ENCODE measurements at places on chromosomes 3 and 15. TPM values are rescaled to one million over a fixed set of nuclear protein-coding genes. Genes with fewer than 3 reads are reported as not detected.

GRCh38 chr3:148815316-148816110, 12.1 kb upstream of the CPB1 start:
- no peak for ATAC-seq

GRCh38 chr3:13123765-13124164, 50.5 kb upstream of the IQSEC1 start:
- no peak for ATAC-seq

DNA sequence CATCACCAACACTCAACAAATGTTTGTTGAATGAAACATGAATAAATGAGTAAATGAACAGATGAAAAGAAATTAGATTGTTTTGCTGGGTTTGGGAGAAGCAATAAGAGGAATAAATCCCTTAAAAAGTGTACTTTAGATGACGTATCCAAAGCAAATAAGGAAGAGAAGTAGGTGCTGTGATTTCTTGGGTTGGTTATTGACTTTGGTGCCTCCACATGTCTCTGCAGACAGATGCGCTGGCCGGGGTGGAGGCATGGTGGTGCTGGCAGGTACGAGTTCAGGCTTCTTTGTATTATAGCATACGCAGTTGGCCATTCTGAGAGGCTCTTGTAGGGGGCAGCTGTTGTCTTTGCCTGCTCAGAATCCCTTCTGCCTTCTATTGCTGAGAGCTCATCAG, 178.9 kb downstream of the POLR2M start:
- ATAC-seq: no peak

GRCh38 chr3:42117175-42118008, 26.2 kb downstream of the TRAK1 start:
- ATAC-seq: peak; percentile 70

- no peak for ATAC-seq
These were observed 393.8 kb downstream of the SHQ1 start for GRCh38 chr3:72454441-72454840.

- ATAC-seq: no peak
These were observed 119.0 kb downstream of the GOLIM4 start for GRCh38 chr3:167976516-167977361.

Gene ABCC5
- total RNA-seq: 36.9 TPM

GRCh38 chr3:64489361-64490044, 198.3 kb downstream of the ADAMTS9 start:
- peak; percentile 45 for ATAC-seq

Gene MYZAP
- total RNA-seq: 0.76 TPM

- ATAC-seq: no peak
These were observed 347.0 kb downstream of the NEK10 start for GRCh38 chr3:27022096-27022761.

DNA sequence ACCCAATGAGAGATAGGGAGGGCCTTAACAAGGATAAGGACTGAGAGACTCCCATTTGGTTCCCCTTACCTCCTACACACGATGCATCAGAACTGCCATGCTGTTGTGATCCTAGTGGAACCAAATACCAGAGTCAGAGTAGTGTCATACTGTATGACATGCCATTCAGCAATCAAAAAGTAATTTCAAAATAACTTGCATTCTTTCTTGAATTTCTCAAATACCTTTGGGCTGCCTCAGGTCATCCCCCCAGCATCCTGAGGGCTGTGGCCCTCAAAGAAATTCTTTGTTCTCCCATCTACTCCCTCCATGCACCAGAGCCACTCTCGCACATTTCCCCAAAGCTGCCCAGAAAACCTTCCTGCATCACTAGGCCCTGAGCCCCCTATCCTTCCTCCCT, 68.9 kb upstream of the PPP2R3A start:
- ATAC-seq: no peak

Gene CDHR4
- total RNA-seq: 0.32 TPM

GRCh38 chr15:76776969-76777368, 128.2 kb downstream of the SCAPER start:
- ATAC-seq: no peak

DNA sequence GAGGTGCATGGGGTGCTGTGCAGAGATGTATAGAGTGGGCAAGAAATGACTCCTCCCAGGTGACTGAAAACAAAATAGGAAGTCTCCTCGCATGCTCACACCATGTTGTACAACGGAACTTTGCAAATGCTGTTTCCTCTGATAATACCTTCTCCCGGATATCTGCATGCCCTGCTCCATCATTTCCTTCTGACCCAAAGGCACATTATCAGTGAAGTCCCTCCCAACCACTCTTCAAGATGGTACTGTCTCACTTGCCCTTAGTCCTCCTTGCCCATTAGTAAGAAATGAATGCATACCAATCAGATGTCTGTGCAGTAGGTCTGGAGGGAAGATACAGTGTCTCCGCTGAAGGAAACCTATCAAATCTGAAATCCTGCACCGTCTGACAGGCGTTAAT, 12.0 kb downstream of the TMED3 start:
- ATAC-seq: no peak

DNA sequence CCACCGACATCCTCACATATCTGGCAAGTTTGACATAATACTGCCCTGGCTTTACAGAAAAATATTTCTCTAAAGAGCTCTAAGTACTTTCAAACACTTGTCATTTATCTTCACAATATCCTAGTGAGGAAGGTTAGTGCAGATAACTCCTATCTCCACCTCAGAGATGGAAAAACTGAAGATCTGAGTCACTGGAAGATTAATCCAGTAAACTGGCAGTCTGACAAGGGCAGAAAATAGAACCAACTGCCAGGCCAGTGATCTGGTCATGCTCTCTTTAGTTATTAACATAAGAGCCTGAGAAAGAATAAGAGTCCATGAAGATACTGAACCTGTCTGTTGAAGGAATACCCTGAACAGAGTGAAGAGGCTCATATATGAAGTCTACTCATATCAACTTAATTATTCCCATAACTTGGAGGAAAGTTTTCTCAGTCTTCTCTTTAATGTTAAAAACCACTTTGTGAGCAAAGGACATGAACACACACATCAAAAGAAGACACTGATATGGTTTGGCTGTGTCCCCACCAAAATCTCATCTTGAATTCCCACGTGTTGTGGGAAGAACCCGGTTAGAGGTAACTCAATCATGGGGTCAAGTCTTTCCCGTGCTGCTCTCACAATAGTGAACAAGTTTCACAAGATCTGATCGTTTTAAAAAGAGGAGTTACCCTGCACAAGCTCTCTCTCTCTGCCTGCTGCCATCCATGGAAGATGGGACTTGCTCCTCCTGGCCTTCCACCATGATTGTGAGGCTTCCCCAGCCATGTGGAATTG, 61.4 kb downstream of the GOLIM4 start:
- ATAC-seq: no peak

GRCh38 chr3:101988596-101988995, 139.3 kb downstream of the NFKBIZ start:
- no peak for ATAC-seq

GRCh38 chr15:51619331-51620035, 3.1 kb downstream of the DMXL2 start:
- no peak for ATAC-seq

DNA sequence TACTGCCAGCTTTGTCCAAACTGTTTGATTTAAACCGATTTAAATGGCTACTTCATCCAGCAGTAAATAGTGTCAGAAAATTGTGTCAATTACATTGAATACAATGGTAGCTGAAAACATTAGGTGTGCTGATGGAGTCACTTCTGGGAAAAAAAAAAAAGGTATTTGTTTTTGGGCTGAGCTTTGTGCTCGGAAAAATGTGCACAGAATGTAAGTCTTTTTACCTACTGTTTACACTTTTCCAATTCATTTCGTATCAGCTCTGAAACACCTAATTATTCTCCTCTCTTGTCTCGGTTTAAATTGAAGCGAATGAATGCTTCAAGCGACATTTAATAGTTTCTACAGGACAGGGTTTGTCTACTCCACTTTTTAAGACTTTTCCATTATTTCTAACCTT, 1078.4 kb downstream of the ROBO1 start:
- ATAC-seq: no peak

GRCh38 chr3:4584456-4585249, 91.5 kb downstream of the ITPR1 start:
- ATAC-seq: no peak

Gene IMPG2
- 0.52 TPM for total RNA-seq

- no peak for ATAC-seq
These were observed 92.4 kb downstream of the NAALADL2 start for GRCh38 chr3:174951498-174952005.

DNA sequence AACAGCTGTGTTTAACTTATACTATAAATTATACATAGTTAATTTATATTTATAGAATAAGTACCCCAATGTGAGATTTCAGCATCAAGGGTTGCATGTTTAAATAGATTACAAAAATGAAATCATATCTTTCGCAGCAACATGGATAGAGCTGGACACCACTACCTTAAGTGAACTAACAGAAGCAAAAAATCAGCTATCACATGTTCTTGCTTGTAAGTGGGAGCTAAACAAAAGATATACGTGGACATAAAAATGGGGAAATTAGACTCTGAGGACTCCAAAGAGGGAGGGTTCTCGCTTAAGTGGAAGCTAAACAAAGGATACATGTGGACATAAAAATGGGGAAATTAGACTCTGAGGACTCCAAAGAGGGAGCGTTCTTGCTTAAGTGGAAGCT, 626.5 kb upstream of the DPPA4 start:
- no peak for ATAC-seq

Gene GOLGA6A
- total RNA-seq: 0.62 TPM

DNA sequence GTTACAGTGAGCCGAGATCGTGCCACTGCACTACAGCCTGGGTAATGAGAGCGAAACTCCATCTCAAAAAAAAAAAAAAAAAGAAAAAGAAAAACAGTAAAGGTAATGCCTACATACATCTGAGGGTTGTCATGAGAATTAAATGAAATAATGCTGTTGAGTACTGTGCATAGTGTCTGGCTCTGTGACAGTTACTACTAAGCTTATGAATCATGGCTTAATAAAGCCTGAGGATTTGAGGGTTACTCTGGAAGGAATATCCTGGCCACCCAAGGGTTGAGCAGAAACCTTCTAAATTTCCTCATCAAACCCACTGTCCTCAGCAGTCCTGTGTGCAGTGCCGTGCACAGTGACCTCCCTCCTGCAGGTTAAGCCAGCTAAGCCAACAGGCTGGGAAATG, 26.8 kb upstream of the ELP6 start:
- no peak for ATAC-seq

DNA sequence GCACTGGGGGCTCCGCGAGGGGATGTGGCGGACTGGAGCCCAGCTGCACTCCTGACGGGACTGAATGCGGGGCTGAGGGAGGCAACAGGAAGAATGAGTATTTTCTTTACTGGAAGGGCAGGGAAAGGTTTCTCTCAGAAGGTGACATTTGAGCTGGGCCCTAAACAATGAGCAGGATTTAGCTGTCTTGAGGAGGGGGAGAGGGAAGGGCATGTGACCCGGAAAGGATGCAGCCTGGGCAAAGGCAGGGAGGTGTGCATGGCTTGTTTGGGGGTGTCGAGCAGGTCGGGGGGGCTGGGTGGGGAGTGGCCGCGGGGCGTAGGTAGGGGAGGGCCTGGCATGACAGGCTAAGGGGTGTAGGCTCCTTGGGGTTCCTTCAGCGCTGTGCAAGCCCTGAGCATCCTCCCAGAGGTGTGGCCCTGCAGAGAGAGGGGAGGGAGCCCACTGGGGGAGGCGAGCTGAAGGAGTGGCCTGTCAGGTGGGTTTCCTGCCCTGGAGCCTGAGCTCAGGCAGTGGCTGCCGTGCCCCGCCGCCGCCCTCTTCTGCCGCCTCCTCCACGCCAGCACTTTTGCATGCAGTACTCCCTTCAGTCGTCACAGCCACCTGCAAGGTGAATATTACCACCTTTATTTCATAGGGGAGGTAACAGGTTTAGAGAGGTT, 17.2 kb upstream of the ANKDD1A start:
- ATAC-seq: no peak

DNA sequence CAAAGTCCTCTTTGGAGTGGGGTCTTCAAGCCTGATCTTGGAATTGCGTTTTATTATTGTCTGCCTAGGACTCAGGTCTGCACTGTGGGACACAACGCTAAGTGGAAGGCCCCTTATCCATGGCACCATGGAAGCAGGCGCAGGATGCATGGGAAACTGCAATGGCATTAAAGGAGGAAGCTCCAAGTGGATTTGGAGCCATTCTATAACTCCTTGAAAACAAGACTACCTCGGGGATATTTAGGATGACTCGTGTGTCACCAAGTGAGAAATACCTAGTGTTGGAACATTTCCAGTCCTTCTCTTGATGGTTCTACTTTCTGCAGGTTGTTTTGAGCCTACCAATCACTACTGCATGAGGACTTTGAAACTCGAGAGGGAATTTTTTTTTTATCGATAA, 126.6 kb upstream of the ZBED2 start:
- ATAC-seq: no peak

GRCh38 chr3:159805411-159805772, 183.2 kb upstream of the IL12A start:
- no peak for ATAC-seq

DNA sequence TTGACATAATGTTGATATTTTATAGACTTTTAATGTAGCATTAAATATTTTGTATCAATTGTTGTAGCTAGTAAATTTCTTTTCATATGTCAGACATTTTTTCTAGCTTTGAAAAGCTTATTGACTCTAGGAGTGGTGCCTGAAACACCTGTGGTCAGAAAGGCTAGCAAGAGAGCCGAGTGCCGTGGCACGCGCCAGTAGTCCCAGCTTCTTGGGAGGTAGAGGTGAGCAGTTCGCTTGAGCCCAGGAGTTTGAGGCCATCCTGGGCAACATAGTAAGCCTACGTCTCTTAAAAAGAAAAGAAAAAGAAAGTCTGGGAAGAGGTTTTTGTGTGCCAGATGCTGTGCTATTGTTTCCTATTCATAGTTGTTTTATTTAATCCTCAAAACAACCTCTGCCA, 198.2 kb downstream of the FEZF2 start:
- ATAC-seq: no peak

GRCh38 chr3:48268381-48268935, 27.6 kb downstream of the ZNF589 start:
- peak; percentile 62 for ATAC-seq

GRCh38 chr15:68471541-68471940, 39.6 kb upstream of the ITGA11 start:
- ATAC-seq: no peak

- no peak for ATAC-seq
These were observed 100.1 kb downstream of the RPL39L start for GRCh38 chr3:187039100-187039722.

- ATAC-seq: peak; percentile 27
These were observed 128.4 kb downstream of the IGF1R start for GRCh38 chr15:98776607-98777281.

GRCh38 chr3:87615506-87615905, 339.1 kb upstream of the POU1F1 start:
- no peak for ATAC-seq

DNA sequence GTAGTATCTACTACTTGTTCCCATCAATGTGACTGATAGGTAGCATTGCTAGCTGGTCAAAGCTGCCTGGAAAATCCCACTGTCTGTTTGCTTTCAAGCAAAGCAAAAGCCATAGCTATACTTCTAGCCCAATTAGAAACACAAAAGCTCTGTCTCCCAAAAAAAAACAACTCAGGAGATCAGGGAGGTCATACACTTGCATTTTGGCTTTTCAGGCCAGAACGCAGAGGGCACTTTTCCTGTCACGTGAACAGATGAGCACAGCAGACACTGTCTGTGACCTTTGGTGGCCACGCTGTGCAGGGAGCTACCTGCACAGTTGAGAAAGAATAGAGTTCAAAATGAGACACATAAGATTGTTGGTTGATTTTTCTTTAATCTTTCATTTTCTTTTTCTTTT, 441.7 kb upstream of the PDZRN3 start:
- ATAC-seq: no peak

All from motor neuron (in vitro differentiated cells).